ENCODE measurements at places on chromosomes 4 and X.

- peak; percentile 73 for DNase-seq
These were observed 2.7 kb upstream of the PDGFC start for GRCh38 chr4:156974264-156974663.

DNA sequence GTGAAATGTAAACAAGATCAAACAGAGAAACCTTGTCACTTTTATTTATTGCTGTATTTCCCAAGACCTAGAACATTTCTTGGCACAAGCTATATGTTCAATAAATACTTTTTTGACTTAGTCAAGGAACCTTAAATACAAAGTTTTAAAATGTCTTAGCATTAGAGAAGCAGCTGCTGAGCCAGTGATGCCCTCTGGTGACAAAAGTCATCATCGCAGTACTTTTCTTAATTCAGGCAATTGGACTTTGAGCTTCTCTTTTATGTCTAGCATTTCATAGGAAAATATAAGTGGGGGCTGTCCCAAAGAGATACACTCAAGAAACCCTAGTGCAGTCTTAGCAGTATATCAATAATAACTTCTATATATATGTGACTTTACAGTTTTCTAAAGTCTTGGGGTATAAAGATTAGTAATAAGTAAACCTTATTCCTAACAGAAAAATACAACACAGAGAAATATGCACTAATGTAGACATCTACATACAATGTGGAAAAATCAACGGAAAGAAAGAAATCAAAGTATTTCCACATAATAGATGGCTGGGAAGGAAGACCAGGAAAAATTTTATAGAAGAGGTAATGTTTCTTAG lies 118.4 kb downstream of the DTHD1 start:
- DNase-seq = no peak

GRCh38 chr4:121200795-121201472 lies 36.8 kb upstream of the TNIP3 start:
- no peak for DNase-seq

DNA sequence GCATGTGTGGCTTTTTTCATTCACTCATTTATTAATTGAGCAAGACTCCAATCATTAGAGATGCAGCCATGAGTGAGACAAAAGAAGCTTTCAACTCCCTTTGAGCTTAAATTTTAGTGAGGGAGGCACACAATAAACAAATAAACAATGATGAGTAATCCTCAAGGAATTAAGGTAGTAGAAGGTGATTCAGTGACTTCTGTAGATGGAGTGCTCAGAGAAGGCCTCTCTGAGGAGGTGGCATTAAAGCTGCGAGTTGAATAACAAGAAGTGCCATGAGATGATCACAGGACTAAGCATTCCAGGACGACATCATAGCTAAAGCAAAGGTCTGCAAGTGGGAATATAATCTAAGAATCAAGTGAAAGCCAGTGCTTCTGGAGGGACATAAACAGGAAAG lies 77.6 kb downstream of the NWD2 start:
- DNase-seq = no peak

GRCh38 chr4:117983541-117984365 lies 50.5 kb upstream of the NDST3 start:
- no peak for DNase-seq

GRCh38 chr4:74659576-74660411 lies 134.5 kb downstream of the BTC start:
- DNase-seq = peak; percentile 82

DNA sequence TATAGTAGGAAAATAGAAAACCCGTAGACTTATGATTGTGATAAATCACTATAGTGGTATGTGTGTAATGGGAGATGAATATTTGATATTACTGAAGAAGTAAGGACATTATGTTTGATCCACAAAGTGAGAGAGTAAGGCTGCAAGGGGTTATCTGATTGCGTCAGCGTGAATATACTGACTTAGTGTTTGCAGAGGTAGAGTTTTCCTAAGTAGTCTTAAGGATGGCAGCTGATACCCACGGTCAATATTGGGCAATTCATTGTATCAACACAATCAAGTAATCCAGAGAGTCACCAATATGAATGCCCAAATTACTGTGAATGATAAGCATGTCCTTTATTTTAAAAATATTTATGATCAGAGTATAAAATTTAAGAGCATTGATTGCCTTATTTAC lies 83.7 kb downstream of the SPOCK3 start:
- no peak for DNase-seq

- DNase-seq = no peak
These were observed 26.3 kb downstream of the MGARP start for GRCh38 chr4:139253713-139254112.

DNA sequence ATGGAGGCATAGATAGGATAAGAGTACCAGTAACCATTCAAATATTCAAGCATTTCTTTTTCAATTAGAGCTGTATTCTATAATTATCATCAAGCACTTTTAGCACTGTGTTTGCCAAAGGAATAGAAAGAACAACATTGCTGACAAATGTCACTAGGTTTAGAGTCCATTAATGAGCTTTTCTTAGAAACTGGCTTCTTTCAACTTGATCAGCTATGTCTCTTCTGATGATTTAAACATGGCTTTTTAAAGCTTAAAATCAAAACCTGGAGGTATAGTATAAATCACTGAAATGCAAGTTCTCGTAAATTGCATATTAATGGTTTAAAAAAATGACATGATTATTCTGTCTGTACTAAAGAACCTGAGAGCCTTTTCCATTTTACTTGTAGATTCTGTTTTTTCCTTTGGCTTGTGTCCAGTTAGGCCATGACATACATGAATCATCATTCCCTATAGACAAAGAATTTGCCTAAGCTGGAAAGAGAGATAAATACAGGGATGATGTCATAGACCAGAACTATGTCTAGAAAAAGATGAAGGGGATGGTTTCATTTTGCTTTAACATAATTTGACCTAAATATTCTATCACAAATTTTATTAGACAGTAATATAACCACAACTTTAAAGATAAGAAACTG lies 340.1 kb upstream of the CTSO start:
- DNase-seq = no peak

- peak; percentile 65 for DNase-seq
These were observed 7.3 kb upstream of the SH3BP2 start for GRCh38 chr4:2785613-2786012.

DNA sequence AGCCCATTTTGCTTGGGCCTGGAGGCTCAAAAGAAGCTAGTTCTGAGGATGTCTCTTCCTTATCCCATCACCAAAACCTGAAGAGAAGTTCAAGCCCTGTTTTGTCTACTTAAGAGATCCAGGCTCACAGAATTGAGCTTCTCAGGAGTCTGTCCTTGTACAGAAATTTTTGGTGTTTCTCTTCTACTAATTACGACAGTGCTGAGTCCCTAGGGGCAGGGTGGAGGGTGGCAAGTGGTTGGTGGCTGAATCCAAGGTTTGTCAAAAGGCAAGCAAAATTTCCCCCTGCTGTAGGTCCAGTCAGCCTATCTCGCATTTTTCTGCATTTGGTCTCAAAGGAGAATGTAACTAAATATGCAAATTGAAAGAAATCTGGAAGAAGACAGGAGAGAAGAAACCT lies 377.9 kb downstream of the SMARCA1 start:
- peak; percentile 27 for DNase-seq

DNA sequence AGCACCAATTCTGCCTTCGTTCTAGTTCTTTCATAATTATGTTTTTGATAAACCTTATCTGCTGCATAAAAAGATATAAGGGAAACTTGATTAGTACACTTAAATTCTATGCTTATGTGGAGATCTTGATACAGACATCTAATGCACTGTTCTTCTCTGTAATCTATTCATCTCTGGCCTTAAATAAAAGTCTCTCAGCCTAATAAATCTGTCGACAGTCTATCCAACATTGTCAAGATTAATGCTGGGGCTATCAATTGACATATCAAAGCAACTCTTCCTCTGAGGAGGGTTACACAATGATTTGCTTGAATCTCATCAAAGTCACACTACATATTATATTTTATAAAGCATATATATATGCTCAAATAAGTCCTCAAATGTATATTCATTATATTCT lies 545.5 kb downstream of the SPOCK3 start:
- DNase-seq = no peak

DNA sequence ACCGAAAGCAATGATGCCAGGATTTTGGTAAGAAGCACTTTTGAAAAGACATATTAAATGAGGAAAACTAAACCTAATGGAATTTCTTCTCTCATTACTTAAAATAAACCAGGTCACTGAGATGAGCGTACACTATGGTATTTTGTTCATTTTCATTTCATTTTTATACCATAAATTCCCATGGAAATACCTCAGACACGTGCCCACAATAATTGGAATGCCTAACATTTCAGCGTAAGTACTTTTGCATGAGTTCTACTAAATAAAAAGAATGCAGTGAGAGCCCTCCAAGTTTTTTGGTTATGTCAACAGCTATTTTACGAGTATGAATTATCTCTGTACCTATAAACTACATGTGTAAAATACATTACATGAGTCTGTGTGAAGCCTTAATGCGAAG lies 3.2 kb downstream of the CAMK2D start:
- peak; percentile 69 for DNase-seq

DNA sequence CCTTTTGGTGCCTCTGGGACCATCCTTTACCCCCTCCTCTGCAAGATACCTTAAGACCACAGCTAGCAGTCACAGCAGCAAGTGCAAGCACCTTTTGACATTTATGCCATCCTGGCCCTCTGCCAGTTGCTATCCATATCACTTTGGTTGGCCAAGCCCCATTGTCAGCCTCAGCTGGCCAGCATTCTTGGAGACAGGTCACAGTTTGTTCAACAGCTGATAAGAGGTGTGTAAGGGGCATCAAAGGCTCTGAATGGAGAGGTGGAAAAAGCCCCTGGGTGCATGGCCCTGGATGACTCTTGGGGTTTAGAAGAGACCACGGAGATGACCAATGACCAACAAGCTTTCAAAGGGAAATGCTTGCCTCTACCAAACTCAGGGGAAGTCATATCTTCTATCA lies 133.6 kb upstream of the MAMLD1 start:
- DNase-seq = no peak

GRCh38 chr4:72900952-72901351 lies 168.6 kb downstream of the COX18 start:
- DNase-seq = peak; percentile 51

DNA sequence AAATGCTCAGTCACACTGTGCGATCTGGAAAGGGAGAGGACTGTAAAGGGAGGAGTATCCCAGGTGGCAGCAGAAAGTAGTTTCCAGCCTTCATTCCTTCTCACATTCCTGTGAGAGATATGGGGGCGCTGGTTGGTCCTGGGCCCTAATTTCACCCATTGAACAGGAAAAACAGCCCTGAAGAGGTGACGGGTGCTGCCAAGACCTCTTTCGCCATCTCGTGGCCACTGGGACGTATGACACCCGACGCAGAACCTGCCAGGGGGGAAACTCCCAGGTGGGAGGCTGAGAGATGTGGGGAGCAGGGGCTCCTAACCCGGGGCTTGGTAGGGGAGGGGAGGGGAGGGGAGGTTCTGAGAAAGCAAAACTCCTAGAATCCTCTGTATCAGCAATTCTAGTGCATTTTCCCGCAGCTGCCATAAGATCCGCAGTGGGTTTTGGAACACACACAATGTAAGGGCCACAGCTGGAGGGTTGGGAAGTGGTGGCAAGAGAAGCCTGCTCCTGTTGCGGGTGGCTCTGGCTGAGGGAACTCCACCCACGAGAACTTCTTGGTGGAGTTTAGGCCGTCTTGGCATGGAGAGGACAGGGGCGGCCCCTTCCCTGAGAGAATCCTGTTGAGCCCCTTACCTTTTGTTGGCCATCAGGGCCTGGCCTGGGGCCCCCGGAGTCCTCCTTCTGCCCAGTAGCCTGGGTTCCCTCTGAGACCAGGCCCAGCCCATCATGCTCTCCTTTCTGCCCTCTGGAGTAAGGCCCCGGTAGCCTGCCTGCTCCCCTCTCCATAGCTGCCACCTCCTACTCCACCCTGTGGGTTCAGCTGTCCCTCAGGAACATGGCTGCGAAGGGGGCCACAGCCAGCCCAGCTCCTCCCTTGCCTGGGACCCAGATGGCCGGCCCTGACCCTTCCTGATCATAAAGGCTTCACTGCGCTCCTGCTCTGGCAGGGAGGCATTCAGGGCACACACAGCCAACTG lies 134.1 kb downstream of the OR13H1 start:
- DNase-seq = no peak

- no peak for DNase-seq
These were observed 36.9 kb downstream of the PGRMC1 start for GRCh38 chrX:119272882-119273419.

DNA sequence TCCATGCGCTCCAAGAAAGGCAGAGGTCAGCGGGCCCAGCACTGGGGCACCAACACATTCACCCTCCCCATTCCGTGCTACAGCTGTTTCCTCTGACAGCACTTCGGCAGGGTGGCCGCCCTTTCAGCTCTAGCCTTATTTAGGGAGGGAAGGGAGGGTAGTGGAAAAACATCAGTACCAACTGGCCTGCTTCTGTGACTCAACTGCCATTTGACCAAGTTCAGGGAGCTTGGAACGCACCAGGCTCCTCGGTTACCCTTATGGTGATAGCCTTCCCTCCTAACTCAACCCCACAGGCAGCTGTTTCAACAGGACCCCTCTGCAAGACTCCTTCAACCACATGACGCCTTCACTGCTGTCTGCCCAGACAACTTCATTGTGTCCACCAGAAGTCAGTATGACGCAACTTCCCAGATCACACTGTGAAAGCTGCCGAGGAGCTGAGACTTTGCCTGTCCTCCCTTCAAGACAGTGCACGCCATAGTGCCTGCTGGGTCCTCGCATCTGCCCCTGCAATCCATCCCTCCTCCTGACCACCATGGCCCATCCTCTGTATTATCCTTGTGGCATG lies 132.2 kb downstream of the AFAP1 start:
- DNase-seq = no peak

- no peak for DNase-seq
These were observed 6.6 kb upstream of the AVPR2 start for GRCh38 chrX:153897899-153898298.
